ENCODE measurements at places on chromosomes 11 and 22.

DNA sequence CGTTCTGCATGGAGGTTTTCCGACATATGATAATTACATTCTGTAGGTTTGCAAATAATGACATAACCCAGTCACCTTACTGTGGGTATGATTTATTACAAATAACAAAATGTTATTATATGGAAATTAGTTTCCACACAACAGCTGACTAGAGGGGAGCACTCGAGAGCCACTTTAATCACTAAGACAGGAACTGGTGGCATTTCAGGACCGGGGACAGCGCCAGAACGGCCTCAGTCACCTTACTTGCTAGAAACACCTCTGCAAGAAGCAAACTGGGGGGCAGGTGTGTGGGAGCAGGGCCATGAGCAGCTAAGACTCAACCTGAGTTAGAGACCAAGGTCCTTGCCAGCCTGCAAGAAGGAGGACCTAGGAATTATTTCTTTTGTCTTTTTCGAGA, 199.9 kb downstream of the DSCAML1 start:
- DNase-seq = no peak

- DNase-seq = no peak
These were observed 192.2 kb downstream of the UVRAG start for GRCh38 chr11:76007166-76007565.

DNA sequence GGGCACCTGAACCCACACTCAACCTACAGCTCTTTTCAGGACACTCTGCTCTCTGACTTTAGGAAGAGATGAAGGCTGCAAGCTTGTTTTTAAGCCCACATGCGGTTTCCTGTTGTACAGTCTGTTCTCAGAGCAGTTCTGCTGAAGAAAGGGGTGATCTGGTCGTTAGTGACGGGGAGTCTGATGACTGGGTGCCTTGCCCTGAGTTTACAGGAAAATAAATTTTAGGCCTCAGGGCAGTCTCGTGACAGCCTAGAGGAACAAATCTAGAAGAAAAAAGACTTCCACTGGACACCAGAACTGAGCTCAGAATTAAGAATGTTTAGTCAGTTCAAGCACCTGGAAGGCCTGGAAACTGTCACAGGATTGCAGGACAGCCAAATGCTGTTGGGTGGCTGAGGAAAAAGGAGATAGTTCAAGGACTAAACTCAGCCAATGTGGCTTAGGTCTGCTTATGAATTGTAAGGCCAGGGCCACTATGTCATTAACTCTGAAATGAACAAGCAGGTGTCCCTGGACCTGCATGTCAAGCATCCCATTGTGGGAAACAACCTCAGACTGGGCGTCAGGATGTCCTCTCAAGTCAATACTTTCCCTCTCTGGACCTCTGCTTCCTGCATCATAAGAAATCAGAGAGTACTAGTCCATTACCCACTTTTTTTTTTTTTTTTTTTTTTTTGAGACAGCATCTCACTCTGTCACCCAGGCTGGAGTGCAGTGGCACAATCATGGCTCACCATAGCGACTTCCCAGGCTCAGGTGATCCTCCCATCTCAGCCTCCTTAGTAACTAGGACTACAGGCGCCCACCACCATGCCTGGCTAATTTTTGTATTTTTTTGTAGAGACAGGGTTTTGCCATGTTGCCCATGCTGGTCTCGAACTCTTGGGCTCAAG, 5.7 kb downstream of the PIK3IP1 start:
- DNase-seq = peak; percentile 42

DNA sequence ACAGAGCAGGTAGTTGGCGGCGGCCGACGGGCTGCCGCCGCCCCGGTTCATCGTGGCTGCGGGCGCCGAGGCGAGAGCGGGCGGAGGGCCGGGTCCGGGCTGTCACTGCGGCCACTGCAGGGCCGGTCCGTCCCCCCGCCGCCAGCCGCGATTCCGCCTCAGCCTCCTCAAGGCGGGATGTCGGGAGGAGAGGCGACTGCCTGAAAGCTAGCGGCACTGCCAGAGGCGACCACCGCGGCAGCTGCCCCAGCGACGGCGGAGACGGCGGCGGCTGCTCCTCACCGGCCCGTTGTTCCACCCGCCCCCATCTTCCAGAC, 234 bp downstream of the SESN3 start:
- DNase-seq = no peak

GRCh38 chr11:120304526-120304925, 20.6 kb upstream of the TLCD5 start:
- no peak for DNase-seq

DNA sequence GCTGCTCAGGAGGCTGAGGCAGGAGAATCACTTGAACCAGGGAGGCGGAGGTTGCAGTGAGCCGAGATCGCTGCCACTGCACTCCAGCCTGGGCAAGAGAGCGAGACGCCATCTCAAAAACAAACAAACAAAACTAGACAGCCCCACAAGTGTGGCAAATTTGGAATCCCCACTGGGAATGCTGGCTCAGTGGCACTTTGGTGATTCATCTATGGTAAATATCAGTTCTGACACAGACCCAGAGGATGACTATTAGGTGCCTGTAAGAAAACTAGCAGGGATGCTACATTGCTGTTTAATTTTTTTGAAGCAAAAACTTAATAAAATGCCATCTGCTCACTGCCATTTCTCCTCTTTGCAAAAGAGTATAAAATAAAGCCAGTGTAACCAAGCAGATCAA, 107.9 kb downstream of the NAT10 start:
- DNase-seq = no peak

GRCh38 chr22:44355716-44356070, 42.9 kb upstream of the SHISAL1 start:
- DNase-seq = no peak

DNA sequence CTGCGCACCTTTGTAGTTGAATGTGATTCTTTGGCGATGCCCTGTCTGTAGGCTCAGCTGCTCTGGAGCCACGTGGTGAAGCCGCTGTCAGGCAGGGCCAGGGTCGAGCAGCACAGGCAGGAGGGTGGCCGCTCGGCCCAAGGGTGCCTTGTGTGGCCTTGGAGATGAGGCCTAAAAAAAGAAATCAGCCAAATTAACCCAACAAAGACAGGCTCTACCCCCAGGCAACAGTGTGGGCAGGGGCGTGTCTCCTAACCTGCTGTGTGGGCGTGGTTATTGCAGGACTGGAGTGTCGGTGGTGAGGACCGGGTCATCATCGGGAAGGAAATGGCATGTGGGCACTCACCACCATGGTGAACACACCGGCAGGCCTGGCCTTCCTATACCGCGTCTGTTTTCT, 34.3 kb downstream of the CTTN start:
- no peak for DNase-seq

- no peak for DNase-seq
These were observed at the start of gene NNMT for GRCh38 chr11:114295676-114296604. TSS of gene NNMT (plus strand) at chr11:114296399. CDS start at chr11:114296557, 158 bp downstream.

DNA sequence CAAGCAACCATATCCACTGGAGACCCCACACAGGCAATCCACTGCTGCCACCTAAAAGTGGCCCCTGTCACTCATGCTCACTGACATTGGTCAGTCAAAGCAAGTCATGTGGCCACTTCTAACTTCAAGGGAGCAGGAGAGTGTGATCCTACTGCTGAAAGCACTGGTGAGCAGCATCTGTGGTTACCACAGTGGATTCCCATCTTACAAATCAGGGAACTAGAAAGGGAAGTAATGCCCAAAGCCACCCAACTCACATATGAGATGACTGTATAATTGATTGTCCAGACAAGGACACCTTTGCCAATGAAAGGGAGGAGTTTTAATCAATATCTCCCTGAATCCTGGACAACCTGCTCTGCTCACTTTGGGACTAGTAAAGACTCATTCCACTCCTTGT, 17.7 kb downstream of the RCN1 start:
- no peak for DNase-seq

GRCh38 chr11:24509114-24509513, 12.3 kb downstream of the LUZP2 start:
- no peak for DNase-seq

DNA sequence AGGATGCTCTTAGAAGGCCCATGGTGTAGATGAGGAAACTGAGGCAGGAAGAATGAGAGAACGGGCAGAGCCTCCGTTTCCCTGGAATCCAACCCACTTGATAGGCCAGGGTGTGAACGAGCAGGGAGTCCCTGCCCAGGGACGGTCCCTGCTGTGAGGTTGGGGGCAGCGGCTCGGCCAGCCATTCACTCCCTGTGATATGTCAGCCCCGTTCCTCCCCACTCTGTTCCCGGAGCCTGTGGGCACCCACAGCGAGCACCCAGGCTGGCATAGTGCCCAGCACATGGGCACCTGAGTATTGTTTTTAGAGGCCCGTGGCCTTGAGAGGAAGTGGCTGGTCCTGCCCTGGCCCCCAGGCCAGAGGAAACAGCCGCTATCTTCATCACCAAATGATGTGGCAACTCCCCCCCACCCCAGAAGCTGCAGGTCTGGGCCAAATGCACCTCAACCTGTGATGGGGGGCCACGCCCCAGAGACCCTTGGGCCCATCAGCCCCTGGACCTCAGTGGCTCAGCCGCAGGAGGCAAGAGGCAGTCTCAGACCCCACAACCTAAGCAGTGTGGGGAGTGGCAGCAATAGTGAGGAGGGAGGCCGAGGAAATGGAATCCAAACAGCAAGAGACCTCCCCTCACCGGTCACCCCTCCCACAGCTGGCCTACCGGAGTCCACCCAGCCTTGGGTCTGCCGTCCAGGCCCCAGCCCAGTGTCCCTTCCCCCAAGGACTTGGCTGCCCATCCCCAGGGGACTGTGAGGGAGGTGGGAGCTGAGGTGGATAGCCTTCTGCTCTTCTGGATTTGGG, 2.1 kb downstream of the ALDH3B1 start:
- DNase-seq = no peak

DNA sequence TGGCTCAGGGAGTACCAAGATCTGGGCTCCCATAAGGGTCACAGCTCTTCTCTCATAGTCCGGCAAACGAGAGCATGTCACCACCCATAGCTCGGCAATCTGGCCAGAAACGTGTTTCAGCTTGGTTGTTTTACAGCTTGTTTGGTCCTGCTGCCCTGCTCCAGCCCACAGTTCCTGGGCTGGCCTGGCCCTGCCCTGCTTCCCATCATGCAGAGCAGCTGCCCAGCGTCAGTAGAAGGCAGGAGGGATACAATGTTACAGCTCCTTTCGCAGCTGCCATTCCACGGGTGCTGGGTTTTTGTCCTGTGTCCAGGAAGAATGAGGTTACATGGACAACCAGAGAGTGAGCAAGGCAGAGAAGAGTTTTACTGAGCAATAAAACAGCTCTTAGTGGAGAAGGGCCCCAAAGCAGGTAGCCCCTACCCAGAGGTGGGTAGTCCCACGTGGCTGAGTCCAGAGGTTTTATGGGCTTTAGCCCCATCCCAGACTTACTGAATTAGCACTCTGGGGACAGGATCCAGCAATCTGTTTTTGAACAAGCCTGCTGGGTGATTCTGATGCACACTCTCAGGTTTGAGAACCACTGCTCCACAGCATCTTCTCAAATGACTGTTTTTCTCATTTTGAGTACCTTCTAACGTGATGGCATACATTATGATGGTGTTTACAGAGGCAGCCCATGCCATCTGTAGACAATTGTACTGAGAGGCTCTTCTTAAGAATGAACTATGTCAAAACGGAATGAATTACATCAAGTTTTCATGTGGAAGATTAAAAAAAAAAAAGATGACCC, 5.8 kb upstream of the MS4A18 start:
- DNase-seq = no peak

DNA sequence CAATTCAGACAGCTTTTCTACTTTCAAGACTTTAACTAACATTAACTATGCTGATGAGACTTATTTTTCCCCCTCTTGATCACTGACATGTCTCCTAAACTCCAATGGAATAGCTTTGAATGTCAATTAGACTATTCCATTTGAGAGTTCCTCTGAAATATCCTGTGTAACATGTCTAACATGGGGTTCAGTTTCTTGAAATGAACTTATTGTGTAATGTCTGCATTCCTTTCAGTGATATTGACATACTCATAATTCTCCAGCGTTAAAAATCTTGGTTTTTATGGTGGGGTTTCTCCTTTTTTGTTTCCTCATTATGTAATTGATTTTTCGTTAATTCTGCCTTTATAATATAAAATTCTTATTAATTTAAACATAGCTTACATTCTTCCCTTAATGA, 37.7 kb upstream of the SPTBN2 start:
- DNase-seq = no peak

GRCh38 chr11:60777572-60777971, 7.6 kb upstream of the MS4A10 start:
- DNase-seq = no peak

- no peak for DNase-seq
These were observed 1186.5 kb downstream of the BRD1 start for GRCh38 chr22:48640890-48641841.

DNA sequence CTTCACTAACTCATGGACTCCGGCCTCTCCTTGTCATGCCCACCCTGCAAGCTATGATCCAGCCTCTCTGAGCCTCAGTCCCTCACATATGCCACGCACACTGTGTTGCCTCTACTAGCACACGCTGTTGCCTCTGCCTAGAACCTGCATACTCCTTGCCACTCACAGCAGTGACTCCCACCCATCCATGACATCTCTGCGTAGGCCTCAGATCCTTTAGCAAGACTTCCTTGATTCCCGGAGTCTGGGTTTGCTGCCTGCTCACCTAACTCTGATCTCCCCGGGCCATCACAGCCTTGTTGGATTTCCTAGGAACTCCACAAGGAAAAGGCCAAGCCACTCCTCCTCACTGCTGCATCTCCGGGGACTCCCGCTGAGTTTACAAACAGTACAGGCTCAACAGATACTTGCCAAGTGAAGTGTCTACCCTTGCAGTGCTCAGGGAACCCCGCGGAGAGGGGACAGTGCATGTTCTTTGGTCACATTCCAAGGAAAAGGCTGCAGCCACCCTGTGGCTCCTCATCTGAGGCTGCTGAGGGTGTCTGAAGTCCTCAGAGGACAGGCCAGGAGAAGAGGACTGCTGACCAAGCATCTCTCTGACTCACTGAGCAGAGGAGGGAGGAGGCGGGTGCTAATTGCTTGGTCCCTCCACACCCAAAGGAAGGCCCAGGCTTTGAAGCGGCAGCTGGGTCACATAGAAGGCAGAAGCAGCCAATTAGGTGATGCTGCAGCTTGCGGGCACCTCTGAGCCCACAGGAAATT, 42.4 kb upstream of the NAV2 start:
- no peak for DNase-seq

GRCh38 chr11:121417607-121418006, 34.5 kb upstream of the SORL1 start:
- DNase-seq = no peak

DNA sequence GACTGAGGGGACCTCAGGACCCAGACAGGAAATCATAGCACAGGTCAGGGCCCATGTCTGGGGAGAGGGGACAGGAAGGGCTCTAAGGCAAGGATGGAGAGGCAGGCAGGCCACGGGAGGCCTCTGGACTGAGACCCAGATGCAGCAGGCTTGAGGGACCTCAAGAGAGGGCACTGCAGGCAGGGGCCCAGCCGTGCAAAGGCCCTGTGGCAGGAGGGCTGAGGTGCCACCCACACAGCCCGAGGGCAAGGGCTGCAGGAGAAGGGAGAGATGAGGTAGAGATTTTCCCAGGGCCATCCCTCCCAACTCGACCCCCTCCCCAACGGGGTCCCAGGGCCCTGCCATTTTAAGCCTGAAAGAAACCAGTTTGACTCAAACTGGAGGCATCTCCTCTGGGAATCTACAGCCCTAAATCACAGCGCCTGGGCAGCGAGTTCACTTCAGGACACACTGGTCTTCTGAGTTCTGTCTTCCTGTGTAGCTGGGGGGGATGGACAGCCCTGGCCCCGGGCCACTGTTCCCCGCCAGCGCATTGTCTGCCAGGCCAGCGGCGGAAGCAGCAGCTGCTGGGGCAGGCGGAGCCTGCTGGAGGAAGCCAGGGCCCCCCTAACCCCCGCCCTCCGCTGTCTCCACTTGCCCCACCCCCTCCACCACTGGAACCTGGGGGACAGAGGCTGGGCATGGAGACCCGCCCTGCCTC, 20.3 kb upstream of the WNT7B start:
- no peak for DNase-seq

Data from effector CD8-positive, alpha-beta T cell (primary cell).